Left renal cortex interstitium (tissue), 4 donors: ENCODE measurements at places on chromosomes 7 and 10.

DNA sequence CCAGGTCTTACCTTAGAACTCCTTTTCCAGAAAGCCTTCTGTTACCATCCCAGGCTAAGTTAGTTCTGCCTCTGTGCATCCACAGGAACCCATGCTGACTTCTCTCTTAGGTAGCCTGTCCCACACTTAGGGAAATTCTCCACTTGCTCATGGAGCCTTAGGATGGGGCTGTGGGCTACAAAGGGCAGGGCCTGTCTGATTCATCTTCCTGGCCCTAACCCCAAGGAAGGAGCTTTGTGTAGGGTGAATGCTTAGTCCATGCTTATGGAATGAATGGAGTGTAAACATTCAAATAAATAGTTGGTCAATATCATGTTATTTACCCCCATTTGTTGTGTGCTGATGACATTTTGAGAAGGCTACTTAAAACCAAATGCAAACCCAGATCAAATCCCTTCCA is 54.7 kb downstream of the EMX2 start:
- no peak for DNase-seq

- no peak for DNase-seq
Measured at GRCh38 chr7:78159545-78159944, 361.0 kb downstream of the PHTF2 start.

DNA sequence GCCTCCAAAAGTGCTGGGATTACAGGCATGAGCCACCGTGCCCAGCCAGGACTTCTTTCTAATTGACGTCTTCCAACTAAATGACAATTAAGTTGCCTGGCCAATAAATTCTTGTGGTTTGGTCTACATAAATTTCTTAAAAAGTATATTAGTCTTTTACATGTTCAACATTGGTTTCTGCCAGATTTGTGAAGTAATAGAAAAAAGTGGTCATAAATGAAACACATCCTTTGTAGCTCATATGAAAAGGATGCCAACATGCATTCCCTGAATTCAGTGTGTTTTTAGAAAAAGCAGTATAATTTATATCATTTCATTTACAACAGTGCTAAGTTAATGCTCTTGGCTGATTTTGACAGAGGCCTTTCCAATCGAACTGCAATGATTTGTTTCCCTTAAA is 215.0 kb downstream of the TAX1BP1 start:
- no peak for DNase-seq

- no peak for DNase-seq
Measured at GRCh38 chr10:75971402-75972211, 540.2 kb downstream of the LRMDA start.

GRCh38 chr7:11690395-11690794 is 141.6 kb downstream of the THSD7A start:
- DNase-seq = no peak

- no peak for DNase-seq
Measured at GRCh38 chr7:151060416-151061212, 1.2 kb downstream of the SLC4A2 start.
